Mesothelial cell of epicardium (in vitro differentiated cells): ENCODE measurements at places on chromosomes 7 and 10. TPM values are rescaled to one million over a fixed set of nuclear protein-coding genes. Genes with fewer than 3 reads are reported as not detected.
A peak's percentile ranks its signal among the peaks of the same experiment; 100 is the strongest.

PTPRE gene
- 2.0 to 2.6 TPM (median 2.1 TPM) in 3 replicates for total RNA-seq

DNA sequence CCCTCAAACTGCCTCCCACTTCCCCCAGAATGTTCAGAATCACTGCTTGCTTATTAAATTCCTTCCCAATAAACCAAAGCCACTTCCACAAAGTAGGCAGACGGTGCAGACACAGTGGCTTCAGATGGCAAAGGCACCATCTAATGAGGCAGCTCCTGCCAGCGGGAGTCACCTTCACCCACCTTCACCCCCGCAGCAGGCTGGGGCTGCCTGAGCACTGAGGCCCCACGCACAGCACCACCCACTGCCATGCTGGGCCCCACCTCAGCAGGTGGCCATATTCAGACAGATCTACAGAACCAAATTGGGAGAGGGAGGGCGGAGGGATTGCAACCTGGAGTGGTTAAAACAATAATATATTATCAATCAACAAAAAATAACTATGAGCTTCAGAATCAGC, 118.5 kb downstream of the GRID1 start:
- no peak overlapping the region for H3K4me3 ChIP-seq
- DNase-seq: no peak
- H3K36me3 ChIP-seq: no peaks in the 10 kb centered on the region
- no peak overlapping the region for H3K27ac ChIP-seq

ADK gene
- total RNA-seq: 25.0 to 26.2 TPM (median 26.2 TPM) in 3 replicates

- H3K27me3 ChIP-seq: peaks cover 6% of the 10 kb centered on the region
- peaks cover 2% of the 10 kb centered on the region for H3K36me3 ChIP-seq
- H3K4me3 ChIP-seq: no peak overlapping the region
Observed at GRCh38 chr7:41731493-41732435, 28.9 kb upstream of the INHBA start.

DNA sequence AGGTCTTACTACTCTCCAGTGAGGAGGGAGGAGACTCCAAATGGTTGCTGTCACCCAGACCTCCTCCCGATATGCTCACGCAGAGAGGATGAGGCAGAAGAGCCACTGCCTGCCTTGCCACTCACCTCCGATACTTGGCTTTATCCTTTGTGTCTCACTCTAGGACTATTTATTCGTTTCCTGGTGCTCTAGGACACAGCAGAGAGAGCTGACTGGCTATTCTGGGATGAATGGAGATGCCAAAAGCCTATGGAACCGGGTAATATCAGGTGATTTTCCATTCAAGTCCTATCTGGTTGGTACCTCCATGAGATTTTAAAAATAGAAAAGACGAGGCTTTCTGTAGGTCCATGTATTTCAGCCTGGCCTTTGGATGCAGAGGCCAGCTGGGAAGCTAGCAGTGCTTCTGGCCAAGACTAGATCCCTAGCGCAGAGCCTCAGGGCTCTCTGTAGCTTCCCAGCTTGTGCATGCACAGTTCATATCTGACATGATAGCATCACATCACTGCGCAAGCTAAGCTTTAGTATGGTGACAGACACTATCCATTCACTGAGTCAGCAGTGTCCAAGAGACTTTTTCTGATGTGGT, 239.0 kb upstream of the ANKRD30A start:
- no peak overlapping the region for H3K4me3 ChIP-seq
- no peak overlapping the region for H3K27ac ChIP-seq
- H3K36me3 ChIP-seq: no peaks in the 10 kb centered on the region
- no peak for DNase-seq
- H3K4me1 ChIP-seq: no peaks in the 10 kb centered on the region
- H3K27me3 ChIP-seq: no peaks in the 10 kb centered on the region

GRCh38 chr10:110710621-110711020, 66.5 kb downstream of the RBM20 start:
- H3K4me3 ChIP-seq: no peak overlapping the region
- H3K27ac ChIP-seq: no peak overlapping the region
- H3K36me3 ChIP-seq: peaks cover 1% of the 10 kb centered on the region
- H3K27me3 ChIP-seq: no peaks in the 10 kb centered on the region
- DNase-seq: no peak
- peaks cover 14% of the 10 kb centered on the region for H3K4me1 ChIP-seq

- no peak overlapping the region for H3K4me3 ChIP-seq
- no peak for DNase-seq
- H3K36me3 ChIP-seq: no peaks in the 10 kb centered on the region
- peaks cover 29% of the 10 kb centered on the region for H3K4me1 ChIP-seq
- no peaks in the 10 kb centered on the region for H3K27me3 ChIP-seq
Observed at GRCh38 chr10:77606751-77607150, 30.9 kb downstream of the KCNMA1 start.

NACAD gene
- total RNA-seq: 9.2 to 11.4 TPM (median 10.3 TPM) in 3 replicates

DNA sequence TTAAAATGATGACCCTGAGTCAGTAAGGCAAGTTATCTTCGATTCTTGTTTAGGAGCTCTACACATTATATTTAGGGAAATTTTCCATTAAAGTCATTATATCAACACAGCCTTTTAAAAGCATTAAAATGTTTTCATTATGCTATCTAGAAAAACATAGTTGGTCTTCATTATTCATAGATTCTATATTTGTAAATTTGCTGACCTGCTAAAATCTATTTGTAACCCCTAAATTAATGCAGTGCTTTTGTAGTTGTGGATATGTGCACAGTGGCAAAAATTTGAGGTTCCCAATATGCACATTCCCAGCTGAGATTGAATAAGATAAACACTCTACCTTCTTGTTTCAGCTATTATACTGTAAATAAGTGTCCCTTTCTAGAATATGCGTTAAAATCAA, 81.1 kb downstream of the KIF20B start:
- H3K4me3 ChIP-seq: no peak overlapping the region
- no peak for DNase-seq
- H3K27ac ChIP-seq: no peak overlapping the region

SORCS3 gene
- total RNA-seq: 0.04 to 0.11 TPM (median 0.09 TPM) in 3 replicates

GRCh38 chr10:132631338-132631735, 93.8 kb downstream of the INPP5A start:
- H3K4me1 ChIP-seq: peaks cover 52% of the 10 kb centered on the region
- H3K27ac ChIP-seq: peak overlapping the region; percentile 77
- H3K36me3 ChIP-seq: no peaks in the 10 kb centered on the region
- H3K4me3 ChIP-seq: no peak overlapping the region
- DNase-seq: no peak
- no peaks in the 10 kb centered on the region for H3K27me3 ChIP-seq

GRCh38 chr7:39353615-39354376, 212.4 kb upstream of the YAE1 start:
- H3K27me3 ChIP-seq: peaks cover 81% of the 10 kb centered on the region
- DNase-seq: no peak
- no peak overlapping the region for H3K4me3 ChIP-seq
- H3K4me1 ChIP-seq: peaks cover 15% of the 10 kb centered on the region
- H3K27ac ChIP-seq: peak overlapping the region; percentile 79

DNA sequence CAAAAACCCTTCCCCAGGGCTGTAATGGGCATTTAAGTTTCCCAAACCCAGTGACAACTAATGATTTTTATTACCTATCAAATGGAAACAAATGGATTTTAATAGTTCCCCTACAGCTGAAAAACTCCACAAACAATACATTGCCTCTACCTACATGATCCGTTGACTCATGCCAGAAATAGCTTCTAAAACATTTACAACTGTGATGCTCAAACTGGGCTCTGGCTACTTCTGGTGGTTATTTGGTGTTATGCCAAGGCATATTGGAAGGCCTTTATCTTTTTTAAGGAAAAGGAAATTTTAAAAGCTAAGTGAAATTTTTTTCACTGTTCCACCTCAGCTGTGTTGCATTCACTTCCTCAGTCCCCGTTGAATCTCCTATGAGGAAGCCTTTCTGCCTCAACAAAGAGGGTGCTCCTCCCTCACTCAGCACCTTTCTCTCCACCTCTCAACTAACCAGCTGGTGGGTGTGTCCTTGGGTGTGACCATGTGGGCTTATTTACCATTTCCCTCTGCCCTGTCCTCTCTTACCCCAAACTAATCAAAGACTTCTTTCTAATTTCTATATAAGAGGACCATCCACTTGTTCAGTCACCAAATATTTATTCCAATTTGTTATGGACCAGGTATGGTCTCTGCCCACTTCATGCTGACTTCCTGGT, 82.9 kb downstream of the PRTFDC1 start:
- H3K27ac ChIP-seq: no peak overlapping the region
- no peak for DNase-seq
- peaks cover 38% of the 10 kb centered on the region for H3K4me1 ChIP-seq

DNA sequence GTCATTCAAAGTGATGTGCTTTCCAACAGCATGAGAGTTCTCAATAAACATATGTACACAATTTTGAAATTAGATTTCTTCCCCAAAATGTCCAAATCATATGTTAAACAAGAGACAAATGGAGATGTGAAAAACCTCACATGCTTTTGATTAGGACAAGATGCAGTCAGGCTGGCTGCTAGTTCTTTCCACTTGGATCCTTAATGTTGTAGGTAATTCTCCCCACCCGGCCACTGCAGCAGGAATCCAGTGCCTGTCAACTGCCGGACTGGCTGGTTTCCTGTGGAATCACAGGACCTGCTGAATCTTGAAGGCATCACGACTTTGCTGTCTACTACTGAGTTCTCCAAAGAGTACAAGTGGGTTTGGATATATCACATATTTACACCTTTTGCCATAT, 138.6 kb upstream of the AKR1E2 start:
- no peak for DNase-seq
- no peak overlapping the region for H3K27ac ChIP-seq
- no peaks in the 10 kb centered on the region for H3K27me3 ChIP-seq

DNA sequence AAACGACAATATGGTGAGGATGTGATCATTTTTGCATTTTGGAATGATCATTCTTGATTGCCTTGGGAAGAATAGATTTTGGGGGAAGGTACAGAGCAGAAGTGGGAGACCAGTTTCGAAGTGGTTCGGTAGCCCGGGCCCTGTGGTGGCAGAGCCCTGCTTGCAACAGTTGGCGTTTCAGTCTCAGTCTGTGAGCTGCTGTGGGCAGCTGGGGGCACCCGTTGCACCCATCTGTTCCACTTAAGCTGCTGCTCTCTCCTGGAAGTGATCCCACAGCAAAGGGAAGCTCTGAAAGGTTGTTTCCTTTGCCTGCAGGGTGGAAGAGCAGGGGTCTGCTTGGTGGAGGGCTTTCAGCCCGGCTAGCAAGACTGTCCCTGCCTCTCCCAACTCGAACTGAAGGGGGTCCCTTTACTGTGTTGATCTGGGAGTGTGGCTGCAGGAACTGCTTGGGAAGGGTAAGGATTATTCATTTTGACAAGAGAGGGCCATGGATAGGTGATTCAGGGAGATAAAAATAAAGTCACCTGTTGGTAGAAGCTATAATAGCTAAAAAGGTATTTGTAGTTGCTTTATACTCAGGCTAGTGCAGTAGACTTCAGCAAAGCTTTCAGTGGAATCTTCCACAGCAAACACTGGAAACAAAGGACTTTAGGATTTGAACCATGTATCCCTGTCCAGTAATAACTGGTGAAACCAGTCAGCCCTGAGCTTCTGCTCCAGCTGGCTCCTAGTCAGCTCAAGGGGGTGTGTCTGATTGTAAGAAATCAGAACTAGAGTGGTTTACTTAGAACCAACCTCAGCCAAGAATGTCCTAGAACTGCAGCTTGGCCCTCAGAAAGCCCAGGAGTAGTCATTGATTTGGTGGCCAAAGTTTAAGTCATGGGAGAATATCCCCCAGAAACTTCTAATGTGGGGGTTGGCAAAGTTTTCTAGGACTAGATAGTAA, 53.1 kb upstream of the PDCD4 start:
- peak overlapping the region; percentile 33 for H3K27ac ChIP-seq
- H3K36me3 ChIP-seq: peaks cover 7% of the 10 kb centered on the region
- peaks cover 46% of the 10 kb centered on the region for H3K4me1 ChIP-seq
- H3K4me3 ChIP-seq: no peak overlapping the region

CTAGE8 gene
- total RNA-seq: 4.5 to 6.4 TPM (median 6.2 TPM) in 3 replicates

MRLN gene
- not detected in 3 replicates for total RNA-seq

DNA sequence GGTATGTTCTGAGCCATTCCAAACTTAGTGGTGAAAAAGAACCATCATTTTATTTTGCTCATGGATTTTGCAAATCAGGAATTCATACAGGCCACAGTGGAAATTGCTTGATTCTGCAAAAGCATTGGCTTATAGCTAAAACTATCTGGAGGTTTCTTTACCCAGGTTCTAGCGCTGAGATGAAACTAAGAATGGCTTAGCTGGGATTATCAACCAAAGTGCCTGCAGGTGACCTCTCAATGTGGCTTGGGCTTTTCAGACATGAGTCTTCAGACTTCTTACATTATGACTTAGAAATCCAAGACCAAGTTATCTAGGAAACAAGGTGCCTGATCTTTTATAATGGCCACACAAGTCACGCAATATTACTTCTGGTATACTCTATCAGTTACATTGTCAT, 140.1 kb downstream of the HGF start:
- H3K4me1 ChIP-seq: peaks cover 15% of the 10 kb centered on the region
- no peaks in the 10 kb centered on the region for H3K27me3 ChIP-seq
- H3K27ac ChIP-seq: no peak overlapping the region
- H3K36me3 ChIP-seq: no peaks in the 10 kb centered on the region

TAS2R41 gene
- not detected in 3 replicates for total RNA-seq

DNA sequence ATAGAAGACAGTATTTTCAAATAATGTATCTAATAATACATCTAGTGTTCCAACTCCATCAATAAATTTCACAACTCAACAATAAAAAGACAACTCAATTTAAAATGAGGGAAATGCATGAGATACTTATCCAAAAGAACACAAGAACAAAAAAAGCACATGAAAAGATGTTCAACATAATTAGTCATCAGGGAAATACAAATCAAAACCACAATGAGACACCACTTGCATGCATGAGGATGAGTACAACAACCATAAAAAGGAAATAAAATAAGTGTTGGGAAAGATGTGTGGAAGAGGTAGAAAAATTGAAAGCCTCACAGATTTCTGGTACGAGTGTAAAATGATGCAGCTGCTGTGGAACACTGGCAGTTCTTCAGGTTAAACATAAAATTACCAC, 111.6 kb upstream of the PTPRZ1 start:
- H3K4me1 ChIP-seq: peaks cover 4% of the 10 kb centered on the region
- H3K27ac ChIP-seq: no peak overlapping the region
- peaks cover 10% of the 10 kb centered on the region for H3K27me3 ChIP-seq
- no peaks in the 10 kb centered on the region for H3K36me3 ChIP-seq
